ENCODE measurements at places on chromosomes 6 and 20.

DNA sequence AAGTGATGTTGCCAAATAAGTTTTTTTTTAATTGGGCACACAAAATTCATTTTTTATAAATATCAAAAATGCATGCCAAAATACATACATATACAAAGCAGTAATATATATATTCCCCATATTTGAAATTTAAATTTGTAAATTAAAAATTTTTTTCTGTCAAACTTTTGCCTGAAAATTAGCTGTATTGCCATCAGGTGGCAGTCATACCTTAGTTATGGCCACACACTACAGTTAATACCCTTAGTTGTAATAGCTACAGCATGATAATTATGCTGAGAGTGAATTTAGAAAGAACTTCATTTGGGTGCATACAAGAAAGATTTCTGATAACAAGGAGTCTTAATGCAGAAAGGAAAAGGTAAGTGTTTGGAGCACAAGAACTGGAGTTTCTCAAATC is 46.2 kb upstream of the SDHAF4 start:
- peak; percentile 7 for DNase-seq

- no peak for DNase-seq
Measured at GRCh38 chr6:43705996-43706395, 18.4 kb upstream of the MRPS18A start.

DNA sequence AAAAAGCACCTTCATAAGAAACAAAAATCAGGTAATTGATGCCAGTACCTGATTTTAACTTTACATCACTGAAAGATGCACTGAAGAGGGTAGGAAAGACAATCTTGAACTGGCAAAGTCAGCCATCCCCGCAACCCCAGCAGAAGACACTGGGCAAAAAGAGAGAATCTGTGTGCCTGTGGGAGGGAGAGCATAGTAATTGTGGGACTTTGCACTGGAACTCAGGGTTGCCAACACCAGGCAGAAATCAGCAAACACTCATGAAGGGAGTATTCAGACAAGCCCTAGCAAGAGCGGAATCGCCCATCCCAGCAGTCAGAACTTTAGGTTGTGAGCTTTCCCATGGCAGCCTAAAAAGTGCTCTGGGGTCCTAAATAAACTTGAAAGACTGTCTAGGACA is 344.6 kb upstream of the GJE1 start:
- DNase-seq = no peak

DNA sequence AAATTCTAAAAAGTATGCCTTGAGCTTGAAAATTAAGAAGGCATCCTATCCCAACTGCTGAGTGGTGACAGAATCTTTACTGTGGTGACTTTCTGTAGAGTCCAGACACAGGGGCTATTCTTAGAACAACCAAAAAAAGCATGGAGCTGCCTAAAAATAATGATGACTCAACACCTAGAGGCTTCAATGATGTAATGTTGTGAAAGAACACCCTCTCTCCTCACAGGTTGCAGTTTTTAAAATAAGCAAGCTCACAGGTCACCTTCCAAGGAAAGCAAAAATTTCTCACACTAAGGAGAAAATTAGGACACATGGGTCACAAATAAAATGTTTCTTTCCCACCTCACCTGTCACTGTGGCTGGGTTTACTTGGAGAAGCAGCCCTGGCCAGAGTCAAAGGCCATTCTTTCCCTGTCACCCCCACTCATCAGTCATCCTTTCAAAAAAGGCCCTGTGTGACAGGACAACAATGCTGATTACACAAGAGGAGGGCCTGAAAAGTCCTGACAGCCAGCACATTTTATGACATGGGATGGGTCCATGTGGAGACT is 53.5 kb downstream of the RCAN2 start:
- no peak for DNase-seq

GRCh38 chr6:106894978-106895702 is 79.4 kb downstream of the CD24 start:
- peak; percentile 64 for DNase-seq

GRCh38 chr6:89299466-89299850 is 15.6 kb downstream of the GABRR2 start:
- DNase-seq = no peak

DNA sequence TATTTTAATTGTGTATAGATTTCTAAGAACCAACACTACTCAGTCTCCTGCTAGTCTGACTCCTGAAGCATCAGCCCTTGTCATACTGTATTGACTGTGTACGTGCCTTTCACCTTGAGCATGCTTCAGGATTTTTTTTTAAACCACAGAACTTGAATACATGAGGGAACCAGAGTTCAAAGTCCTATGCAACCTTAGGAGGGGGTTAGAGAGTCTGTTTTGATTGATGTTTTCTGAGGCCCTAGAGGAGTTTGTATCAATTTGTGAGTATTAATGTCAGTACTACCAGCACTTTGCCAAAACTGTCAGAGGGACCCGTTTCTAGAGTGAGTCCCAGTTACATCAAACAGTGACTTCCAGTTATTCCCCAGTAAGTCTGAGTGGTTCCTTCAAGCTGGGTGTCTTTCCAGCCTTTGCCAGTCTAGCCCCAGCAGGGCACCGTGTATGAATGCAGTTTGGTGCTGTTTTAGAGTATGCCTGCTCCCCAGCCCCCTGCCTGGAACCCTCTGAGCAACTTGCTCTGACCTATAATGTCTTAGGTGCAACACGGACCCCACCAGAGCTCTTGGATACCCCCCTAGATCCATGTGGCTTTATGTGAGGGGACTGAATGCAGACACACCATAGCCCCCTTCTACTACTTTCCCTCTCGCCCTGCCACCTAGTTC is 8.5 kb downstream of the TP53INP2 start:
- no peak for DNase-seq

- DNase-seq = peak; percentile 27
Measured at GRCh38 chr6:73803562-73804241, 107.7 kb downstream of the CD109 start.

- DNase-seq = no peak
Measured at GRCh38 chr20:58393299-58393698, 4.3 kb downstream of the VAPB start.

- DNase-seq = no peak
Measured at GRCh38 chr6:19492636-19493405, 344.3 kb upstream of the ID4 start.

DNA sequence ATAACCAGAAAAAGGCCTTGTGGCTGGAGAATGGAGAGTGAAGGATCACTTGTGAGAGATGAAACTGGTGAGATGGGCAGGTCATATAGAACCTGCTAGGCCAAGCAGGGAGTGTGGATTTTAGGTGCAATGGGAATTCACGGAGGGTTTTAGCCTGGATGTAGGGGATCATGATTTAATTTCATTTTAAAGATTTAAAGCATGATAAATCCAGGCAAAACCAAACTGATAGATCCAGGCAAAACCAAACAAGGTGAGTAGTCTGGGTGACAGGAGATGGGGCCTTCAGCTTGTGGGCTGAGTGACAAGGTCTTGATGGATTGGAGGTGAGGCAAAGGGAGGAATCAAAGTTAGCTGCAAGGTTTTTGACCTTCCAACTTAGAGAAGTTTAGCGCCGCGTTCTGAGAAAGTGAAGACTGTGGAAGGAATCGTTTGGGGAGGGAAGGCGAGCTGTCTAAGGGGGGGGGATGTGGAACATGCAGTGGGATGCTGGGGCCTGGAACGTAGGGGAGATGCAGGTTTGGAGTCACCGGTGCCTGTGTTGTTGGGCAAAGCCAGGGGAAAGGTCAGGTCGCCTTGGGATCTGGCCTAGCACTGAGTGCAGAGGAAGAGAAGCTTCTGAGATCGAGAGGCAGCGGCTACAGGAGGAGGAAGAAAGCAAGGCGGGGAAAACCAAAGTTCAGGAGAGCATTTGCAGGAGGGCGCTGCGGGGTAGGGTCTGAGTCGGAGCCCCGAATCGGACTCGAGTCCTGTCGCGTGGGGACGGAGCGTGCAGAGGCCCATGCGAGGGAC is 1.3 kb upstream of the PLCG1 start:
- DNase-seq = no peak

DNA sequence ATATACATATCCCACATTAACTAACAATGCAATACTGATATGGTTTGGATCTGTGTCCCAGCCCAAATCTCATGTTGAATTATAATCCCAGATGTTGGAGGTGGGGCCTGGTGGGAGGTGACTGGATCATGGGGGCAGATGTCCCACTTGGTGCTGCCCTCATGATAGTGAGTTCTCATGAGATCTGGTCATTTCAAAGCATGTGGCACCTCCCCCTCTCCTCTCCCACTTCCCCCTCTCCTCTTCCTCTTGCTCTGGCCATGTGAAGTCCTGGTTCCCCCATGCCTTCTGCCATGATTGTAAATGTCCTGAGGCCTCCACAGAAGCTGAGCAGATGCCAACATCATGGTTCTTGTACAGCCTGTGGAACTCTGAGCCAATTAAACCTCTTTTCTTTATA is 71.2 kb downstream of the FYN start:
- no peak for DNase-seq

GRCh38 chr6:71419217-71420094 is 130.8 kb downstream of the OGFRL1 start:
- DNase-seq = no peak

DNA sequence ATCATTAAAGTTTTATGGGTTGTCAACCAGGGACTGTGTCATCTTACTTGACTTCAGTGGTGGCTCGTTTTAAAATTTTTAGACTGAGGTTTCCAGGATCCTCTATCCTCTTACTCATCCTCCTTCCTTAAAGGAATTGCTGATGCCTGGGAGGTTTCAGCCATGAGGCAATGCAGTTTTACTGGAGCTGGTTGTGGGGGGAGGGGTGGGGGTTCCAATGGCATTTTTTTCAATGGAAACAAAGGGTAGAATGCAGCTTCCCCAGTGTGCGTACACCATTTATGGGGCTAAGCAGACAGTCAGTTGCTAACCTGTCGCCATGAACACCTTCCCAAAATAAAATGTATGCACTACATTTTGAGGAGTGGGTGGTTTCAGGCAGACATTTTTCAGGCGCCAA is 88.0 kb downstream of the METTL24 start:
- no peak for DNase-seq
